ENCODE measurements at places on chromosomes 2 and 18.

- no peak for DNase-seq
Observed at GRCh38 chr18:67216846-67217245, 299.7 kb downstream of the DSEL start.

DNA sequence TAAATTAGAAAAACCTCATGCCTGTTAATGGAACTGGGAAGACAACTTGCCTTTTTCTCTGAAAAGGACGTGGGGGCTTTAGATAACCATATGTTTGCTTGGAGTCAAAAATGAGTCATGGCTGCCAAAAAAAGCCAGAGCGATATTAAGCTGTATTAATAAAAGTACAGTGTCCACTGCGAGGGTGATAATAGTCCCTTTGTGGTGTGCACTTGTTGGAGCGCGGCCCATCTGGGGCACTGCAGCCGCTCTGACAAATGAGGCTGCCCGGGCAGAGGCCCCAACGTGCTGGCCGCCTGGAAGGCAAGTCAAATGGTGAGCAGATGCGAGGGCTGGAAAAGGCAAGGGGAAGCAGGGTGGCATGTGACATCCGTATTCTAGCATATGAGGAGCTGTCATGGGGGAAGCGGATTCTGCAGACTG lies 103.3 kb upstream of the NCK2 start:
- no peak for DNase-seq

- DNase-seq = no peak
Observed at GRCh38 chr18:32438173-32438572, 32.5 kb downstream of the GAREM1 start.

DNA sequence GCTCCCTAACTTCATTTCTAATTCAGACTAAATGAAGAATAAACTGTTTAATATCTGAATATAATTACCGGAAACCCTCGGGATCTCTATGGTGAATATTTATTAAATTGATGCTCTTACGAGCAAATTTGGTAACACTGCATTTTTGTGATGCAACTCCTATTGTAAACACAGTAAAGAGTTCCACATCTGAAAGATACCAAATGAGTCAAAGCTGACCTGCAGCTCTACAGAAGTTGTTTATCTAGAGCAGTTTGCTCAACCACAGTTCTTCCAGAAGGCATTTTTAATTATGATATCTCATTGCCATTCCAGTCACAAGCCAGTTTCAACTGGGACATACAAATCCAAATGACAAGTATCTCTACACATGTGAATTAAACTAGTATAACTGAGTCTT lies 129.7 kb downstream of the PKP4 start:
- no peak for DNase-seq

DNA sequence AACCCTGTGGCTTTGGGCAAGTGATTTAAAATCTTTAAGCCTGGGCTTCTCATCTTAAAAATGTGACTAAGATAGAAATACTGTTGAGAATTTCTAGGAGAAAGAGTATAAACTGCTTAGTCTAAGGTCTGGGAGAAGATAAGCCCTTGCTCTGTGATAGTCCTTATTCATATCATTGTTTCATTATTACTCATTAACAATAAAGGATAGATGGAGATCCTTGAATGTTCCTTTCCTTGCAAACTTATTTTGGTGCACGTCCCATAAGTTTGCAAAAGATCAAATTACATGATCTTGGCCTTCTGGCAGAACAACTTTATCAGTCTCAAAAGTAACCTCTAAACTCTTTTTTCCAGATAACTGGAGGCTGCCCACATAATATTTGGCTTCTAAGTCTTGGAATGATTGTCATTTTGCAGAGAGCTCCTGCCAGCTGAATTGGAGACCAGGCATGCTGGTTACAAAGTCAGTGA lies 138.3 kb downstream of the FAM124B start:
- DNase-seq = no peak

DNA sequence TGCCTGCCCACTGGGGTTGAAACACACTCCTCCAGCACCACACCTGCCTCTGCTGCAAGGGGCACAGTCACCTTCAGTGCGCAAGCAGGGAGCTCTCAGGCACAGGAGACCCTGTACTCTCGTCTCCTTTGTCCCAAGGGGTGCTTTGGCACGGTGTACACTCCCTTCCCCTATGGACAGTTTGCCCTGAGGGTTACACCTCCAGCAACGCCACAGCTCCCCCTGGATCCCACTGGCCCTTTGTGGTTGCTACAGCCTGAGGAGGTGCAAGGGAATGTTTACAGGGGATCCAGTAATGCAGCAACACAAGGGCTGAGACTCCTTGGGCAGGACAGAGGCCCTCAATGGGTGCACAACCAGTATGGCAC lies 45.2 kb upstream of the FAM117B start:
- DNase-seq = no peak

- no peak for DNase-seq
Observed at GRCh38 chr2:174760845-174761473, 3.3 kb downstream of the CHRNA1 start.

DNA sequence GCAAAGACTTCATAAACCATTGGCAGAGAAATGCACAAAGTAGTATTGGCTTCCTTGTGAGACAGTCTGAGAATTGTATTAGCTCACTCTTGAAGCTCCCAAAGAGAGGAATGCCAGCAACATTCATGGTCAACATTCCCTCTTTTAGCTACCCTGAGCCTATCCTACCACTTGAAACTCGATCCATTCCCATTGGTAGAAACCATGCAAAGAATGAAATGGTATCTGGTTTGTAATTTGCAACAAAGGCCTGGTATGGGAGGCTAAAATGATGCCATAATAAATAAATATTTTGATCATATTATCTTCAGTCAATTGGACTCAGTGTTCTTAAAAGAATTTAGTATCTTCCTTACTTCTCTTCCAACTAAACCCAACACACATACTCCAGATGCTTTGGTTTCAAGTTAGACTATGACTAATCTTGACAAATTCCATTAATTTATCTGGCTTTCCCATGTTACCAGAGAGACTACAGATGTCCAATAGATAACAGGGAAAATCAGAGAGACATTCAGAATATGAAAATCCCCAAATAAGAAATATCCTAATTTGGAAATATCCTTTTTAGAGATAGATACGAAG lies 102.9 kb downstream of the DHRS9 start:
- no peak for DNase-seq

DNA sequence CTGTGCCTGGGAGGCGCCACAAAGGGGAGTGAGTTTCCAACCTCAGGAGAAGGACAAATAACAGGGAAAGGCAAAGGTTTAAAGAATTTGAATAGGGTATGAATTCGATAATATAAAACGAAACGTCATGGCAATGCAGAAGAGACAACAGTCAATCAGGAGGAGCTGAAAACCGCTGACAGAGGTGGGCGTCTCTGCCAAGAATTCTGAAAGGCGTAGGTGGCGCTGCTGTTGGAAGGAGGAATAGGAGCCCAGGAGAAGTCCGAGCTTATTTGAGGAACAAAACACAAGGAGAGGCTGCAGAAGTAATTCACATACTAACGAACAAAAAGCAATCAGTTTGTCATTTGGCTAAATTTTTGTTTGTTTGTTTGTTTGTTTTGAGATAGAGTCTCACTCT lies 485.8 kb upstream of the POU3F3 start:
- DNase-seq = no peak

DNA sequence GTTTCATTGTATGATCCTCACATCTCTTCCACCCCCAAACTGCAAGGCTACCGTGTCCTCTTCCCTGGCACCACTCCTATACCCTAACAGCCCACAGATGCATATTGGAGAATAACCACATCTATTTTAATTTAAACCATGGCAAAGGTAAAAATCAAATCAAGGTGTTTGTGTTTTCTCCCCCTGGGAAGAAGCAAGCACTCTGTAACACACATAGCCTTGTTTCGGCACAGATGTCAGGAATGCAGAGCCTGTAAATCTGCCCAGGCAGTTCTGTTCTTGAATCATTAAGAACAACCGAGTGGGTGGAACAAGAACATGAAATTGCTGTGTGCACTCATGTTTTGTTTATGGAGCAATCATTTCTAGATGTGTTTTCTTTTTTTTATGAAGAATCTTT lies 6.8 kb upstream of the COX7A2L start:
- no peak for DNase-seq
